ENCODE measurements at places on chromosomes 1 and 21. TPM values are rescaled to one million over a fixed set of nuclear protein-coding genes. Genes with fewer than 3 reads are reported as not detected.

DNA sequence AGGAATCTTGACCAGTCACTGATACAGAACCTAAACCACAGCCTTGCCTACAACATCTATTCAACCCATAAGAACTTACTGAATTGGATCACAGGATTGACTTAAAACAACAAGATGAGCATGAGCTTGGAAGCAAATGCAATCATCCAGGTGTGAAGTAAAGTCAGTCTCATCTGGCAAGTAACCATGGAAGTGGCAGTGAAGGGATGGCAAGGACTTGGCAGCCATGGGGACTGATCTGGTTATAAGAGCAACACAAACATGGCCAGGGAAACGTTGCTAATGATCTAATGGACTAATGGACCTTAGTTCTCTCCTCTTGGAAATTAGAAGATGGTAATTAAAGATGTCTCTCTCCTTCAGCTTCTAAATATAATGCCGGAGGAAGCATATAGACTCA is 133.1 kb downstream of the VAV3 start:
- DNase-seq: no peak

DNA sequence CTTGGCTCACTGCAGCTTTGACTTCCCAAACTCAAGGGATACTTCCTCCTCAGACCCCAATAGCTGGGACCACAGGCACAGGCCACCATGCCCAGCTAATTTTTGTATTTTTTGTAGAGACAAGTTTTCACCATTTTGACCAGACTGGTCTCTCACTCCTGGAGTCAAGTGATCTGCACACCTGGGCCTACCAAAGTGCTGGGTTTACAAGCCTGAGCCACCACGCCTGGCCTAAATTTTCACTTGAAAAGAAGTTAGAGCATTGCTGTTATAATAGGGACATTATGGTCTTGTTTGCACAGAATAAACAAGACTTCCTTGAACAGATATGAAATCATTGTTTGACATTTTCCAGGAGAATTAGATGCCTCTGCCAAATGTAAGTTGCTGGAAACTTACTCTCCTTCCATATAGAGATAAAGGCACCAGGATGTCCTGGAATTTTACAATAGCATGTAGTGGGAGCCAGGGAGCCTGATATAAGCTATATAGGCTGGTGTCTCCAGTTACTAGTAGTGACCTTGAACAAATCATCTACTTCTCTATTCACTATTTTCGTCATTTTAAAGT is 16.9 kb downstream of the SLC35A3 start:
- DNase-seq: no peak

DNA sequence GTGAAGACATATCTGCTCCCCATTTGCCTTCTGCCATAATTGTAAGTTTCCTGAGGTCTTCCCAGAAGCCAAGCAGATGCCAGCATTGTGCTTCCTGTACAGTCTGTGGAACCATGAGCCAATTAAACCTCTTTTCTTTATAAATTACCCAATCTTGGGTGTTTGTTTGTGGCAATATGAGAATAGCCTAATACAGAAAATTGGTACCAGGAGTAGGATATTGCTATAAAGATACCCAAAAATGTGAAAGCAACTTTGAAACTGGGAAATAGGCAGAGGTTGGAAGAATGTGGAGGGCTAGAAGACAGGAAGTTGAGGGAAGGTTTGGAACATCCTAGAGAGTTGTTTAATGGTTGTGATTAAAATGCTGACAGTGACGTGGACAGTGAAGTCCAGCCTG is 90.8 kb downstream of the HHIPL2 start:
- no peak for DNase-seq

The MMEL1 gene
- polyA plus RNA-seq: 2.5 TPM

The ADCY10 gene
- 0.77 TPM for polyA plus RNA-seq

The CELA3B gene
- not detected for polyA plus RNA-seq
